ENCODE measurements at places on chromosomes 7 and 10.

- DNase-seq, result no peak
Observed at GRCh38 chr7:11424006-11424405, 408.0 kb downstream of the THSD7A start.

GRCh38 chr10:7130191-7130911 is 280.5 kb downstream of the SFMBT2 start:
- no peak for DNase-seq

DNA sequence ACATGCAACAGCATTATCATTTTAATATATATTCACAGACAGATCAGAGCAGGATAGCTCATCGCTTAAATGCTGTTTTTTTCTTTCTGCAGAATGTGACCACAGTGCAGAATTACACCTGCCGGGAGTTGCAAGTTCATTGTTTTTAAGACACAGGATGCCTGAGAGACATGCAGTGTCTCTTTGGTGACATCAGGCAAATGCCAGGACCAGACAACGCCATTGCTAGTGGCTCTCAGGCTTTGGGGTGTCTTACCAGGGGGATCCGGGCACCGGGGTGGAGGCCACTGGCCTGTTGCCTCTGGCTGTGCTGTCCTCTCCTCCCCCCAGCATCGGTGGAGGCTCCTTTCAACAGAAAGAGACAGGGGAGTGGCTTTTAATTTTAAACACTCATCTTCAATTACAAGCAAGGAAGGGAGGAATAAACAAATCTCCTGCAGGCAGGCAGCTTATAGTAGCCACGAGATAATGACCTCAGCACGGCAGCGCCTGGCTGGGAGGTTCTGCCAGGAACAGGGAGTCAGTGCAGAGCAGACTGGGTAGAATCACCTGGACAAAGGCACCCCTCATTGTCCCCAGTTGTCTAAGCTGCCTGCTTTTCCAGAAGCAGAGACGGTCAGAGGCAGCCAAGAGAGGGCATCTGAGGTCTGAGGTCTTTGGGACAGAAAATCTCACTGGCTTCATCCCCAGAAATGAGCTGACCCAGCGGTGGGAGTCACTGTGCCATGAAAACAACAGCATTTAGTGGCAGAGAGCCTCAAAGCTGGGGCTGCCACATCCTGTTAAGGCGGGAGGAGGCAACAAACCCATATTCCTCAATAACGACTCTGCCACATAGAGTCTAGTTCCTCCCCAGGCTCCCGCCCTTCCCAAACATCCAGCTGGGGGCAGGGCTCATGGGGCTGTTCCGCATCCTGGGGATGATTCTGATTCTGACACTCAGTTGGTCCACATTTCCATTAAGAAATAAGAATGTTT is 148.4 kb downstream of the TCERG1L start:
- DNase-seq, result peak; percentile 36

- no peak for DNase-seq
Observed at GRCh38 chr7:26348234-26348851, 56.7 kb downstream of the SNX10 start.

GRCh38 chr7:117505238-117505637 is 25.4 kb downstream of the CFTR start:
- no peak for DNase-seq

DNA sequence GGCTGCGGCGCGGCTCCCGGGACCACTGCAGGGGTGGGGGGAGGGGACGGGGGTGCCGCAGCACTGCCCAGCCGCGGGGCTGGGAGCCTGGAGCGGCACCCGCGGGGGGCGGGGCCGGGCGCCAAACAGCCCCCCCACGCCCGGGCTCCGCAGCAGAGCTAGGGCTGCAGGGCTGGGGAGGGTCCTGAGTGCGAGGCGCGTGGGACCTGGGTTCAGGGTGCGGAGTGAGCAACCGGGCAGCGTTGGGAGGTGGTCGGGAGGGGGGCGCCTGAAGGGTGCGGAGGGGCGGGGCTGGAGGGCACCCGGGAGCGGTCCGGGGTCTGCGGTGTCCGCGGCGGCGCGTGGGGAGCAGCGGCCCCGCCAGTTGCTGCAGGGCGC is 528 bp downstream of the CAMK2G start:
- peak; percentile 10 for DNase-seq

- no peak for DNase-seq
Observed at GRCh38 chr10:111175787-111176186, 99.0 kb downstream of the ADRA2A start.

- DNase-seq, result no peak
Observed at GRCh38 chr7:7812112-7812511, 93.7 kb upstream of the RPA3 start.

- no peak for DNase-seq
Observed at GRCh38 chr7:107581387-107582013, 1.5 kb downstream of the BCAP29 start.

- no peak for DNase-seq
Observed at GRCh38 chr7:101754424-101755159, 62.8 kb upstream of the CUX1 start.

- DNase-seq, result no peak
Observed at GRCh38 chr7:148253629-148254028, 336.9 kb upstream of the C7orf33 start.
